ENCODE measurements at places on chromosomes 13 and 19. TPM values are rescaled to one million over a fixed set of nuclear protein-coding genes. Genes with fewer than 3 reads are reported as not detected.

RASGRP4 gene
- total RNA-seq: 0.50 TPM

TMED1 gene
- total RNA-seq: 9.3 TPM

SIX5 gene
- total RNA-seq: 0.89 TPM

C19orf73 gene
- 0.92 TPM for total RNA-seq

CFD gene
- total RNA-seq: 2.2 TPM

PNMA8A gene
- not detected for total RNA-seq

PRR22 gene
- 6.0 TPM for total RNA-seq

SNRNP70 gene
- total RNA-seq: 177 TPM

FXYD1 gene
- 1.4 TPM for total RNA-seq

ZNF730 gene
- total RNA-seq: 1.3 TPM

KIR2DL4 gene
- not detected for total RNA-seq

DNA sequence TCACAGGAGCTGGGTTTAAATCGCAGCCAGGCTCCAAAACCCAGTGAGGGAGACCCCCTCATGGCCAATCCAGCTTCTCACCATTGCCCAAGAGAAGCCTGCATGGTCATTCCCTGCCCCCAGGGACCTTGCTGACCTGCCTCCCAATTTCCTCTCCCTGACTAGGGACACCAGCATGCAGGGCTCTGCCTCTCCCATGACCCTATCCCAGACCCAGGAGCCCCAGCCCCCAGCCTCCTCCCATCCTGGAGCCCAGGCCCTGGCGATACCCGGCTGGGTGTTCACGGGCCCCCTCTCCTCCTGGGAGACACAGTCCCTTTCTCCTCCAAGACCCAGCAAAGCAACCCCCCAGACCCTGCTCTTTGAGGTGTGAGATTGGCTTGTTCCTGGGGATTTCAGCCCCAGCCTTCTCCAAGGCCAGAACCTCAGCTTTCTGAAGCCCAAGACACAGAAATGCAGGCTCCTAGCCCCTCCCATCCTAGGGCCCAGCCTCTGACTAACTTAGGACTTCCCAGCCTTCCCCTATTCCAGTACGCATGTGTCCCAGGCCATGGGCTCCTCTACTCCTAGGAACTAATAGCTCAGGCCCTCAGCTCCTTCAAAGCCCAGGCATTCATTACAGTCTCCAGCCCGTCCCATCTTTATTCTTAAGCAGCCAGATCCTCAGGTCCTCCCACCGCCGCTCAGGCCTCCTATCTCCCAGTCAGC lies 1.1 kb downstream of the GYS1 start:
- no peak for DNase-seq

- DNase-seq: no peak
Observed at GRCh38 chr19:29545866-29546582, 20.2 kb downstream of the VSTM2B start.

GRCh38 chr13:41931337-41931736 lies 29.6 kb downstream of the VWA8 start:
- no peak for DNase-seq

DNA sequence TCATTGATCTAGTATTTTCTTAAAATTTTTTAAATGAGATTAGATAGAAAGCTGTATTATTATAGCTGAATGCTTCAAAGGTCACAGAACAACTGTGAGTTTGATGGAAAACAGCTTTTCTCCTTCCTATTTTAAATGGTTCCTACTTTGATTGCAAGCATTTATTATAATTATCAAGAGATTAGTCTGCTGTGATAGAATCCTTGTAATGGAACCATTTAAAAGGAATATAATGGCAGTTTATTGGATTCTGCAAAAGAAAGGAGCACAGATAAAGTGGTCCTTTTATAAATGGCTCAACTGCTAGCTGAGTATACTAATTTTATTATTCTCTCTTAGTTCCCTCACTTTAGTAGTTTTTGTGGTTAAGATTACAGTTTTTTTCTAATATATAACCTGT lies 87.0 kb downstream of the MAB21L1 start:
- no peak for DNase-seq

- DNase-seq: no peak
Observed at GRCh38 chr13:112207129-112207528, 140.2 kb downstream of the SOX1 start.

DNA sequence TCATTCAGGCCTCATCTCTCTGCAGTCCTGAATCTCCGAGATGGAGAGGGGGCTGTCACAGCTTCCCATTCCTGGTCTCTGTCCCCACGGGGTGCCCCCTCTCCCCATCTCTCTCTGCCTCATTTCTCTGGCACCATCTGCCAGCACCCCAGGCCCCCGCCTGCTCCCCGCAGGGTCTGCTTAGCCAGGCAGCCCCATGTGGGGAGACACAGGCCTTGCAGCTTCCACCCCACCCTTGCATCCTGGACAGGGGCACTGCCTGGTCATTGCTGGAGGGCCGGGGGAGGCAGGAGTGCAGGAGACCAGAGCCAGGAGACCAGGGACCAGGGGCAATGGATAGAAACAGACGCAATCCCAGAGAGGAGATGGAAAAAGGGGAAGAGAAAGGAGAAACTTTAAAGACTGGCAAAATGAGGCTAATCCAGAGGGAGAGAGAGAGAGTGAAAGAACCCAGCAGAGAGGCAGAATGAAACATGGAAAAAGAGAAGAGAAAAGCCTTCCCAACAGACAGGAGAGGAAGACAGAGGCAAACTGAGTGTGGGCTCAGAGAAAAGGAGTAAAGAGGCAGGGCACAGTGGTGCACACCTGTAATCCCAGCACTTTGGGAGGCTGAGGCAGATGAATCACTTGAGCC lies 8.8 kb upstream of the GIPR start:
- DNase-seq: no peak

DNA sequence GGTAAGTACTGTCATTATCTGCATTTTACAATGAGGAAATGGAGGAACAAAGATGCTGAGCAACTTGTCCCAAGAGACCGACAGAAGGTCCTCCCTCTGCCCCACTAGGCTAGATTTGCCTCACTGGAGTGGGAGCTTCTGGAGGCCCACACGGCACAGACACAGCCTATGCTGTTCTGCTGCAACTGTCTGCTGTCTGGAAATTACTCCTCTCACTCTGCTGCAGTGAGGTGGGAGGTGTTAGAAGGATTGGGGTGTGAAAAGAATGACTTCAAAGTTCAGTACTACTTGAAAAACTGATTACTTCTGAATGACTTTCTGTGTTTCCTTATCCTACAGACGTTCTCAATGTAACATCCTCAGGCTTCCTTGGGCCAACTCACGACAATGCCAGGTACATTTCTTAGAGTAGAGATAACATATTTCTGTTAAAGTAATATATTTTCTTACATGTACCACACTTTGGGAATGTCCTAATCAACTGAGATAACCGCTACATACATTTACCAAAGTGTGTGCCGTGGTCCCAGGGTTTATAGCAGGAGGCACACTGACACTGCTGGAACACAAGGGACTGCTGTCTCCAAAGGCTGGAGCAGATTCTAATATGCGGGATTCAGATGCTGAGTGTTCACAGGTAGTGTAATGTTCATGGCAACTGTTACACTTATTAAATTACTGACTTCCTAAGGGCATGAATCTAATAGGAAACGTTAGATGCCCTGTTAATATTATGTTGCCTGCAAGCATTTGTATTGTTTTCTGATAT lies 53.5 kb upstream of the WASF3 start:
- no peak for DNase-seq

DNA sequence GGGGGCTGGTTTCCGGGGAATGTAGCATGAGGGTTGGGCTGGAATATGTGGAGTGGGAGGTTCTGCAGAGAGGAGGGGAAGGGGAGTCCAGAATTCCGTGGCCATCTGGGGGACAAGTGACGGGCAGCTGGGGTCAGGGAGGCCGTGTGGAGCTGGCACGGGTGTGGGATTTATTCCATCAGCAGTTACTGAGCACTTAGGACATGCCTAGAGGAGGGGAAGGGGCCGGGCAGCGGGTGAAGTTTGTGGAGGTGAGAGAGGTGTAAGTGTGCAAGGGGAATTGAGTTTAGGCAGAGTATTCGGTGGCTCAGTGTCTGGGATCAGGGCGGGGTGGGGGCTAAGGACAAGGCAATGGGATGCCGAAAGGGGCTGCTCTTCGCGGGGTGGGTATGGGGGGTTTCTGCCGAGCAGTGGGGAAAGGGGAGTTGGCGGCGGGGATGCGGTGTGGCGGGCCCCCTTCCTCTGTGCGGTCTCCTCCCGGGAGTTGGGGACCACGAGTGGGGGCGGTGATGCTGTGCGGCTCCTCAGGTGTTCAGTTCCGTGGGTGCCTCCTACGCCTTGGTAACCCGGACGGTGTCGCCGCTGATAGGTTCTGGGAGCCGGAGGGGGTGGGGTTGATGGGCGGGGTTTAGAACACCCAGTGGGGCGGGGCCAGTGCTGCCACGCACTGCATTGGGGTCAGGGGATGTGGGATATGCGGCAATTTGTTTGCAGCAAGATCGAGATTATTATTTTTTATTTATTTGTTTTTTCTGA lies 5.4 kb downstream of the CCDC61 start:
- peak; percentile 82 for DNase-seq

GRCh38 chr13:71851498-71852409 lies 15.2 kb downstream of the DACH1 start:
- no peak for DNase-seq

DNA sequence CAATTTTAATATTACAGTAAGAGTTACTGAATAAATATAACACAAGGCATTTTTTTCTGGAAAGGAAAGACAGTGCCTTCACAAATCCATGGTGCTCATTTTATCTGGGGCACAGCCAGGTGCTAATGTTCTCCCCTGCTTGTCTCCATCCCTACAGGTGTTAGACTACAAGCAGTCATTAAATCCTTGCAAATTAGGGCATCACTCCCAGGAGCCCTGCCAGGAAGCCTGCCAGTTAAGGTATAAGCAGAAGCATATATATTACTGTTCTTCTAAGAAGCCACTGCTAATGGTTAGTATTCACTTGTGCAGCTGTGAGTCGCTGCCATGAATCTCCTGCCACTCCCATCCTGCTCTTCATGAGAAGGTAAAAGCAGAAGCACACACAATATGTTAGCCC lies 149.7 kb downstream of the OXGR1 start:
- no peak for DNase-seq

DNA sequence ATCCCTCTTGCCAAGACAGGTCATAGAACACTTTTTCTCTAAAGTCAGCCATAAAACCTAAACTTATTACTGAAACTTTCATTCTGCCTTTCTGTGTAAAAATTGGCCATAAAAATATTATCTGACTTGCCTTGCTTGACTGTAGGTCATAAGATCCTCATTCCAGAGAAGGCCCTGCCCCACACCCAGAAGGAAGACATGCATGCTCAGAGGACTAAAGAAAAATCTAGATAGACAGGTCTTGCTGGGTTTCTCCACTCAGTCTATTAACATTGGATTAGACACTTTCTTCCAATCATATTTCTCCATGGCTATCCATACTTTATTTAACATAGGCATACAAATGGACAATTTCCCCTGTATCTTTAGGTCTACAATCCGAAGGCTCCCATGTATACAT lies 1066.5 kb downstream of the SLITRK1 start:
- DNase-seq: no peak

DNA sequence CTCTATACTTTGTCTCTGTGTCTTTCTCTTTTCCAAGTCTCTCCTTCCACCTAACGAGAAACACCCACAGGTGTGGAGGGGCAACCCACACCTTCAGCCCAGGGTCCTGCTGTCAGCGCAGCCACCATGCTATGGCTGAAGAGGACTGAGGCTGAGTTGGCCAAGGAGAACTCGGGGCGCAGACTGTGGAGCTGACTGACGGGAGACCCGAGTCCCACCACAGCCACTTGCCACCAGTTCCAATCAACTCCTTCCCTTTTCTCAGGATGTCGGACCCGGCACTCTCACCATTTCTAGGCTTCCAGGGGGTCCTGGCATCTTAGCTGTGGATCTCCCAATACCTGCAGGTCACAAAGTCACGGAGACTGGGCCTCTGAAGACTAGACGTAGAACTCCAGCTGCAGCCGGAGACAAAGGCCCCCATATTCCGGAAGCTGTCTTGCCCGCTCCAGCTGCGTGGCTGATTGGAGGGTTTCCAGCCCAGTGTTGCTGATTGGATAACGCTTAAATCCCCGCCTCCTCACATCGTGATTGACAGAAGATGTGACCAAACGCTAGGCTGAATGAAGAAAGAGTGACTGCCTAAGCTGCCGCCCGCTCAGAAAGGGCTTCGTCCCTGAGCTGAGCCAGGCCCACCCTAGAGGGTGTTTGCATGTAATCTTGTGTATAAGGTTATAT lies 63.6 kb downstream of the ZNF429 start:
- peak; percentile 92 for DNase-seq

DNA sequence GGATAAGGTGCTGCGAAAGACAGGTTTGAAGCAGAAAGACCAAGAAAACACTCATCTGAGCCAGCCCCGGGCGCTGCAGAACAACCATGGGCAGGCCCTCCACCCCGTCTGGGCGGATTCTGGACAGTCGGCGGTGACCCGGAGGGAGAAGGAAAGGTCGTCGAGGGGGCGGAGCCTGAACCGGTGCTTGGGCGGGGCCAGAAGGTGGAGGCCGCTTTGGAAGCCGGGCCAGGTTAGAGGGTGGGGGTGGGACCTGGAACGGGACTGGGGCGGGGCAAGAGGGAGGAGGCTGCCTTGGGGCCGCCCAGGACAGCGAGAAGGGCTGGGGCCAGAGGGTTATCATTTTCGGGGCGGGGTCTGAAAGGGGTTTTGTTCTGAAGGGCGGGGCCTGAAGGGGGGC lies 5.0 kb upstream of the ZNF765 start:
- DNase-seq: no peak

DNA sequence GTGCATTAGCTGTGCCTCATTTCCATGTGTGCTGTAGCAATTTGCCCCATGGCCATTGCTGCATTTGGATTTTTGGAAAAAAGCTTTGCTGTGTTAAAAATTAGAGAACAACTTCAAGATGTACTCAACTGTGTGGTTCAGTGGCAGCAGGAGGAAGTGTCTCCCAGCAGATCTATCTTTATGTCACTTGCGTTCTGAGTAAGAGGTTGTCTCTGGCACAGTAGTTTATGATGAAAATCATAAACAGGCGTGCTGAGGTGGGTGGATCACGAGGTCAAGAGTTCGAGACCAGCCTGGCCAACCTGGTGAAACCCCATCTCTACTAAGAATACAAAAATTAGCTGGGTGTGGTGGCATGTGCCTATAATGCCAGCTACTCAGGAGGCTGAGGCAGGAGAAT lies 29.0 kb upstream of the RNF17 start:
- no peak for DNase-seq

DNA sequence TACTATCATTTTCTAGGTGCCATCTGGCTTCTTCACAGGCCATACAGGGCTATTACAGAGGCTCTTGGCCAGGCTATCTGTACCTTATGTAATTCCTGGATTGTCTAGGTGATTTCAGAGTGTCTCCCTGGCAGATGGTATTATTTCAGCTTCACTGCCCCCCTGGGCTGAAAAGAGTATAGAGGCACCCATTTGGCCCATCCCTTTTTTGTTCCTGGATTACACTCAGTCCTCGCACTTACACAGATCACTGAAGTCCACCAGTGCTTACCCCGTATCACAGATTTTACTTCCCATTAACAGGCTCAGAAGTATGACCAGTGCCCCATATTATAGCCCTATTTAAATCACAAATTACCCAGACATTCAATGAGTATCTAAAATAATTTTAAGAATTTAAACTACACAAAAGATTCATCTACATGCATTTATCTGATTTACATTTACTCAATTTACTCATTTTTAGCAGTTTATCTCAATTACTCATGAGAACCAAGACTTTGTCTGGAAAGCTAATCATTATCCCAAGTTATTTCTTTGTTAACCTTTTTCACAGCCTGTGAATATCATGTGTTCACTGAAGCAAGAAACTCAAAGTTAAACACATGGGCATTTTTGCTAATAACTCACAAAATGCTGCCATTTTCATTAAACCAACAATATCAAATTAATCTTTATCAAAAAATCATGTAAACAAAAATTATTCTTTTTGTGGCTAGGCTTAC lies 121.0 kb downstream of the PCDH20 start:
- DNase-seq: no peak

All from activated CD8-positive, alpha-beta T cell treated with anti-CD3 and anti-CD28 coated beads, Interleukin-2, amount 10 ng/mL, durations not matched to agents 7 days and 5 days (primary cell).